ENCODE measurements at places on chromosomes 5 and 9.
A peak's percentile ranks its signal among the peaks of the same experiment; 100 is the strongest.

DNA sequence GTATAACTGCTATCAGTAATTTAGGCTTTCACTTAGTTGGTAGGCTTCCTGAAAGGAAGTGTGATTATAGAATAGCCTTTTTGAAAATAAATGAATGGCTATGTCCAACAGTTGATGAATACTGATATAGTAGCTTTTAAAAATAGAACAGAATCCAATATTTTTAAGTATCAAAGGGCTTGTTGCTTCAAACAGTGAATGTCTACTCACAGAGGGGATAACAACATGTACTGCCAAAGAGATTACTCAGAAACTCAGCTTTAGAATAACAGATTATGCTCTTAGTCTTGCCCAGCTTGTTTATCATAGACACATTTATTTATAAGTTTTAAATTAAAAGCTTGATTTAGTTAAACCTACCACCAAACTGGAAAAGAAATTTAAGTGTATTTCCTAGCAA, 132.6 kb downstream of the XRCC4 start:
- no peak for DNase-seq

GRCh38 chr9:38700695-38701094, 19.2 kb downstream of the FAM240B start:
- peak; percentile 82 for DNase-seq

- no peak for DNase-seq
Observed at GRCh38 chr5:36138900-36139683, 12.6 kb downstream of the LMBRD2 start.

- no peak for DNase-seq
Observed at GRCh38 chr9:37954581-37954981, 50.7 kb upstream of the SLC25A51 start.

DNA sequence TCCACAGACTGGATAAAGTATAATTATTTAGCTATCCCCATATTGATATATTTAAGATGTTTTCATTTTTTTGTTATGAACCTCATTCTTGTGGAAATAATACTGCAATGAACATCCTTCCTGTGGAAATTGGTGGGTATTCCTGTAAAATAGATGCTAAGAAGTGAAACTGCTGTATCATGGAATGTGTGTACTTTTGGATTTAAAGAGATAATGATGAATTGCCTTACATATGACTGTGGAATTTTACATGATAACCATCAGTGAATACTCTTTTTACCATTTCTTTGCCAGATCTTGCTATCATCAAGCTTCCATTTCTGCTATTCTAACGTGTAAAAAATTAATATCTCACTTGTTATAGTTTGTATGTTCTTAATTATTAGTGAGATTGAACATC, 847.9 kb downstream of the EFNA5 start:
- no peak for DNase-seq

DNA sequence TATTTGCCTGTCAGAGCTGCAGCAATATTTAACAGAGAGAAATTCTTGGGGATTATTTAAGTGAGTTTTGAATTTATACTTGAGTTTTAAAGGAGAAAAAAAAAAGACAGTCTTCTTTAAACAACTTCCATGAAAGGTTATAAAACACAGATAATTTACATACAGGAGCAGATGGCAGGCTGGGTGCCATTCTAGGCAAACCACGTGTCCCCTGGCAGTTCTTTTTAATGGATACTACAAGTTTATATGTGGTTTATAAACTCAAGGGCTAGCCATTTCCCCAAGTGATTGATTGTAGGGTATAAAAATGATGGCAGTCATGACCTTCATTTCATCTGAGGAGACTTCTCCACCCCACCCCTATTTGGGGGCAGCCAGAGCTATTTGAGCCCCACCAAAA, 166.6 kb downstream of the FSTL4 start:
- no peak for DNase-seq

DNA sequence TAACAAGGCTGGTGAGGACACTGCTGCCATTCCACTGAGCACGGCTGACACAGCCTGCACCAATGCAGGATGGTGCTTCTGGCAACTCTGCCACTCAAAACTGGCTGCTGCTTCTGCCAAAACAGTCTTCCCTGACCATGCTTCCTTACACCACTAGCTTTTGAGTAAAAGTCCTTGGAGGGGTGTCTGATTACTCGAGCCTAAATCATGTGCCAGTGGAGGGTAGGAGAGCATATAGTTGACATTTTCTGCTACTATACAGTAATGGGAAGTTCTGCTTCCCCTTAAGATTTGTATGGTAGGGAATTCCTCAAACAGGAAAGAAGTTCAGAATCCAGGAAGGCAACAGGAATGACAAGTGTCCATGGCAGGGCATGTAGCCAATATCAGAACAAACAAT, 12.2 kb upstream of the PJA2 start:
- no peak for DNase-seq

GRCh38 chr9:75239176-75239575, 150.9 kb downstream of the OSTF1 start:
- peak; percentile 78 for DNase-seq

DNA sequence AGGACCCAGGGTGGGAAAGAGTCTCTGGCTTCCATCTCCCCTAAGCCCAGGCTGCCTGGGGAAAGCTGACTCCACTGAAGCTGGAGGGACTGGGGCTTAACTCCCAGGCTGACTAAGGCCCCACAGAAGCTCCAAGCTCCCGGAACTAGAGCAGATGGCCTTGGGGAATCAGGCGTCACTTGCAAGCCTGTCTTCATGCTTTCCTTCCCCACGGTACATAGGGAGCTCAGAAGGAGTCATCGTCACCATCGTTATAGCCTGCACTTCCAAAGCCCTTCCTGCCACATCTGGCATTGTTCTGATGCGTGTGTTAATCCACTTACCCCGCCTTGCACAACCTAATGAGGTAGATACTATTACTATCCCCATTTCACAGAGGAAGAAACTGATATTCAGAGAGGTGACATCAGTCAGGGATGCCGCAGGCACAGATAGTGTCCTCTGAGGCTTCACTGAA, 11.5 kb downstream of the AQP3 start:
- DNase-seq: no peak

DNA sequence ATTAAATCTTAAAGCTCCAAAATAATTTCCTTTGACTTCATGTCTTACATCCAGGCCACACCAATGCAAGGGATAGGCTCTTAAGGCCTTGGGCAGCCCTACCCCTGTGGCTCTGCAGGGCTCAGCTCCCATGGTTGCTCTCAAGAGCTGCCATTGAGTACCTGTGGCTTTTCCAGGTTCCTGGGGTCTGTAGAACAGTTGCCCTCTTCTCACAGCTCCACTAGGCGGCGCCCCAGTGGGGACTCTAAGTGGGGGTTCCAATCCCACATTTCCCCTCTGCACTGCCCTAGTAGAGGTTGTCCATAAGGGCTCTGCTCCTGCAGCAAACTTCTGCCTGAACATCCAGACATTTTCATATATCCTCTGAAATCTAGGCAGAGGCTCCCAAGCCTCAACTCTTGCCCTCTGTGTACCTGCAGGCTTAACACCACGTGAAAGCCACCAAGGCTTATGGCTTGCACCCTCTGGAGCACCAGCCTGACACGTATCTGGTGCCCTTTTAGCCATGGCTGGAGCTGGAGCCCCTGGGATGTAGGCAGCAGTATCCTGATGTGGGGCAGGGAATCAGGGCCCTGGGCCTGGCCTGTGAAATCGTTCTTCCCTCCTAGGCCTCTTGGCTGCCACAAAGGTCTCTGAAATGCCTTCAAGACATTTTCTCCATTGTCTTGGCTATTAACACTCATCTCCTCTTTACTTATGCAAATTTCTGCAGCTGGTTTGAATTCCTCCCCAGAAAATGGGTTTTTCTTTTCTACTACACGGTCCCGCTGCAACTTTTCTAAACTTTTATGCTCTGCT, 185.1 kb downstream of the SMARCA2 start:
- no peak for DNase-seq

DNA sequence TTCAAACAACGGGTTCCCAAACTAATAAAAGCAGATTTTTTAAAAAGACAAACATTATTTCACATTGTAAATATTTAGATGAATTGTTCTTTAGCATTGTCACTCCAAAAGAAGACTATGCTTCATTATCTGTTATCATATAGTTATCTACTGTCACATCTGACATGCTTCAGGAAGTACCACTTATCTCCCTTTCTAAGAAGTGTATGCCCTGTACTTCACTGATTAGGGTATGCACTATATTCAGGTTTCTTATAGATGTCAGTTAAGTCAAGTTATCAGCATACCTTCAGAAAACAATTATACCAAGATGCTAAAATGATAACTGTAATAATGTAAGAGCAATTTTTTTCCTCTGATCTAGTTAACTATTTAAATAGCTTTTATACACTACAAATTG, 40.4 kb downstream of the LMBRD2 start:
- DNase-seq: no peak

GRCh38 chr9:73121375-73121935, 30.2 kb upstream of the ANXA1 start:
- DNase-seq: no peak

- peak; percentile 89 for DNase-seq
Observed at GRCh38 chr5:173972925-173973615, 15.9 kb upstream of the C5orf47 start.

GRCh38 chr9:136090768-136091581, 4.1 kb downstream of the NACC2 start:
- no peak for DNase-seq
